Stimulated activated CD4-positive, alpha-beta T cell treated with anti-CD3 and anti-CD28 coated beads, TNF-alpha, amount 100 ng/mL, for 48 hours (primary cell): ENCODE measurements at places on chromosomes 1 and 21.

- no peak for DNase-seq
These were observed 23.1 kb upstream of the TOR3A start for GRCh38 chr1:179058487-179059483.

- DNase-seq, result no peak
These were observed 591.8 kb downstream of the ADGRL2 start for GRCh38 chr1:82392513-82392912.

DNA sequence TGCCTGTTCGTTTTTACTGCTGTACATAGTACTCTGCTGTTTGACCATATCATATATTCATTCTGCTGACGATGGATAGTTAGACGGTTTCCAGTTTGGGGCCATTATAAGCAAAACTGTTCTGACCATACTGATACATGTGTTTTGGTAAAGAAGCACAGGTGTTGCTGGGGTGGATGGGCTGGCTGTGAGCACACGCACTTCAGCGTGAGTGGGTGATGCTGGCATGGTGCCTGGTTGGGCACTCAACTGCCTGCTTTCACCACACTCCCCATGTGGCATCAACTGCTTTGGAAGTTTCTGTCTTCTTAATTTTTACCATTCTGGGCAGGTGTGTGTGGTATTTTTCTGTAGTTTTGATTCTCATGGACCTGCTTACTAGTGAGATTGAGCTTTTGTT is 37.3 kb downstream of the ADARB1 start:
- DNase-seq, result no peak

DNA sequence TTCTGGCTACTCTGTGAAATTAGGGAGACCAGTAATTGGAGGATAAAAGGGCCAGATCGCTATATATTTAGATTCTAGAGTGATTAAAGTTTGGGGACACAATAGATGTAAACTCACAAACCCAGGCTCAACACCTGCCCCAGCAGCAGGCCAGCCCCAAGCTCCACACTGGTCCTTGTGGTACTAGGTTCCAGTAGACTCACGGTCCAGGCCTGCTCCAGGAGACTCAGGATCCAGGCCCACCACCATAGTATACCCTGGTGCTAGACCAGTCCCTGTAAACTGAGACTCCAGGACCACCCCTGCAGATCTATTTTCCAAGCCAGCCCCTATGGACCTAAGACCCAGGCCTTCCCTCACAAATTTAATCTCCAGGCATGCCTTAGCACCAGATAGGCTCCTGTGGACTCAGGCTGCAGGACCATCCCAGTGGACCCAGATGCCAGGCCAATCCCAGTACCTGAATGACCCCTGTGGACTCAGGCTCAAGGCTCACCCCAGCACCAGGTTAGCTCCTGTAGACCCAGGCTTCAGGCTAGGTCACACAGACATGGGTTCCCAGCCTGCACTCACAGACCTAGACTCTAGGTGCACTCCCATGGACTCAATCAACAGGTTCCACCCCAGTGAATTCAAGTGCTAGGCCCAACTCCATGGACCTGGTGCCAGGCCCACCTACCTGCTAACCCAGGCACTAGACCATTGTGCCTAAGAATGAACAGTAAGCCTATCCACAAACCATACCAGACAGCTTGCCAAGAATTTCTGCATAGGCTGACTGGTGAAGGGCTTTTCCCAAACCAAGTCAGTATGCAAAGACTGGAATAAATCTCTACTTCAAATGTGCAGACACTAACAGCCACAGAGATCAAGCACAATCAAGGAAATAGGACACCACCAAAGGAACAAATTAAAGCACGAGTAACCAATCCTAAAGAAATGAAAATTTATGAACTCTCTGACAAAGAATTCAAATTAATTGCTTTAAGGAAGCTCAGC is 13.8 kb upstream of the DENND1B start:
- no peak for DNase-seq

- no peak for DNase-seq
These were observed 16.9 kb downstream of the MTARC1 start for GRCh38 chr1:220803401-220804201.

DNA sequence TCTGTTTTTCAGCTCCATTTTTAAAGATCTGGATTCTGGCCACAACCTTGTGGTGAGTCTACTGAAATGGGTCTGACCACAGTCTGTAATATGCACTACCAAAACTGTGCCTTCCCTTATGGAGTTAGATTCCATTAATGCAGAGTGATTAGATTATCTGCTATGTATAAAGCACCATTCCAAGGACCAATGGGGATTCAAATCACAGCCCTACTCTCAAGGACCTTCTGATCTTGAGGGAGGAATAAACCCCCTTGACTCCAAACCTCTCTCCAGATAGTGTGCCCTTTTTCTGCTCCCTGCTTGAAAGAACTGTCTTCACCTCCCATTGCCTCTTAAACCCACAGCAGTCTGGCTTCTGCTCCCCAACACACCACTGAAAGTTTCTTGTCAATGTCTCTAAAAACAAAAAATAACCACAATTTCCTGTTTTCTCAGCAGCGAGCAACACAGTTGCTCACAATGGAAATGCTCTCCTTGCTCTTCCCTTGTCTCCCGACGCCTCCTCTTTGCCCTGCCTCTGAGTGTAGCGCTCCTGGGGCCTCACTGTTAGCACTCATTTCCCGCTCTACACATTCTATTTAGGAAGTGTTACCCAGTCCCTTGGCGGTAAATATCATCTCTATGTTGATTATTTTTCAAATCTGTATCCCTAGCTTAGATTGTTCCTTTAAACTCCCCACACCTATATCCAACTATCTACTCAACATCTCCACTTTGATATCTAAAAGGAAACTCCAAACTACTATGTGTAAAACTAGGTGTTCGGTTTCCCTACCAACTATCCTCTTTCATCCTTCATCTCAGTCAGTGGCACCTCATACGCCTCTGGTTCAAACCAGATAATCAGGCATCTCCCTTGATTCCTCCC is 13.6 kb downstream of the PCNX2 start:
- no peak for DNase-seq

GRCh38 chr1:112849425-112850033 is 106.5 kb downstream of the SLC16A1 start:
- DNase-seq, result no peak

DNA sequence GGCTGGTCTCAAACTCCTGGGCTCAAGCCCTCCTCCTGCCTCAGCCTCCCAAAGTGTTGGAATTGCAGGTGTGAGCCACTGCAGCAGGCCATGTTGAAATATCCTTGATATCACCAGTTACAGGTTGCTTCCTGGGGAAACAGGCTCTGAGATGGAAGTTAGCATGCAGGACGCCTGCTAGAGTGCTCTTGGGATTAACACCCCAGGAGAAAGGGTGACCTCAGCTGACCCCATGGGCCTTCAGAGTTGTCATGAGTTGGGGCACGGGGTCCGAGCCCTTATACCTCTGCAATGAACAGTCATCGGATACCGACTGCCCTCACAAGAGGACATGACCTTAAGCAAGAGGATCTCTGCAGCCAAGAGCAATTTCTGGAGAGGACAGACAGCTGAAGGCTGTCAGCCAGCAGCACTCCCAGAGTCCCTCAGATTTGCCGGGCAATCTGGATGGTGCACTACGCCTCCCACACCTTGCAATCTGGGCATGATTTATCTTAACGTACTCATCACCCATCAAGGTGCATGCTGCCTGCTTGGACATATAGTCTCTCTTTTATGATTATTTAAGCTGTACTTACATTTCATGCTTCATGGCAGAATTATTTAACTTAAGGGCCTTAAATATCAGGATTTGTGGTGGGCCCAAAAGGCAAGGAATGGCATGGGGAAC is 134.6 kb downstream of the ADSS2 start:
- DNase-seq, result no peak

DNA sequence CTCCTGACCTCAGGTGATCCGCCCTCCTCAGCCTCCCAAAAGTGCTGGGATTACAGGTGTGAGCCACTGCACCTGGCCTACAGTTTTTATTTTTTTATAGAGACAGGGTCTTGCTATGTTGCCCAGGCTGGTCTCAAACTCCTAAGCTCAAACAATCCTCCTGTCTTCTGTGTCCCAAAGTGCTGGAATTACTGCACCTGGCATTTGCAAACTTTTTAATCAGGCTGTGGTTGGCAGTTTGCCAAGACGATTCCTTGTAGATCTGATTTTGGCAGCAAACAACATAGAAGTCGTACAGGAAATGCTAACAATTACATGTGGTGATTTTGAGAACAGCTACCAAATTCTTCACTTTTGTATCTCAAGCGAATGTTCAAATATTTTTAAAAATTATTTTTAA is 10.1 kb downstream of the RBP7 start:
- DNase-seq, result no peak

GRCh38 chr1:203671047-203671446 is 44.4 kb downstream of the ATP2B4 start:
- no peak for DNase-seq

GRCh38 chr1:43405876-43406234 is 16.2 kb downstream of the SZT2 start:
- no peak for DNase-seq

DNA sequence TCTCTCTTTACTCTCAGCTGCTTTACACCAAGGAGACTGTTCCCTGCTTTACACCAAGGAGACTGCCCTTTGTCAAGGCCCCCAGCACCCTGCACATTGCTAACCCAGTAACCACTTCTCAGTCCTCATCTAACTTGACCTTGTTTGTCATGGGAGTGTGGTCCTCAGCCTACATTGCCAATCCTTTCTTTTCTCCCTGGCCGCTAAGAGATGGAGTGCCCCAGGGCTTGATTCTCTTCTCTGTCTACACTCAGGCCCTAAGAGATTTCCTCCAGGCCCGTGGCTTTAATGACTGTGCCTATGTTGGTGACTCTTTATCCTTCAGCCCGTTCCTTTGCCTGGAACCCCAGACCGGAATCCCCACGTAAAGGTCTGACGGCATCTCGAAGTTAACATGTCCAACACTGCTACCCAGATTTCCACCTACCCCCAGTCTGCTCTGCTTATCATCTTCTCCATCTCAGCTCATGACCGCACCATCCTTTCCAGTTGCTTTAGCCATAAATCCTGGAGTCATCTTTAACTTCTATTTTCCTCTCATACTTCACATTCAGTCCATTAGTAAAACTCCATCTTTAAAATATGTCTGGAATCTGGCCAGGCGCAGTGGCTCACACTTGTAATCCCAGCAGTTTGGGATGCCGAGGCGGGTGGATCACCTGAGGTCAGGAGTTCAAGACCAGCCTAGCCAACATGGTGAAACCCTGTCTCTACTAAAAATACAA is 9.5 kb upstream of the SEMA4A start:
- no peak for DNase-seq

DNA sequence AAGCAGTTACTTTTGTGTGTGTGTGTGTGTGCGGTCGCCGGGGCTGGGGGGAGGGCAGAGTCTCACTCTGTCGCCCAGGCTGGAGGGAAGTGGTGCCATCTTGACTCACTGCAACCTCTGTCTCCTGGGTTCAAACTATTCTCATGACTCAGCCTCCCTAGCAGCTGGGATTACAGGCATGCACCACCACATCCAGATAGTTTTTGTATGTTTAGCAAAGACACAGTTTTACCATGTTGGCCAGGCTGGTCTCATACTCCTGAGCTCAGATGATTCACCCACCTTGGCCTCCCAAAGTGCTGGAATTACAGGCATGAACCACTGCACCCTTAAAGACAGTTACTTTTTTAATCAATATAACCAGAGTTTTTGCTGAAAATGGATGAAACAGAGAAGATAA is 207.0 kb downstream of the PTPRC start:
- no peak for DNase-seq

DNA sequence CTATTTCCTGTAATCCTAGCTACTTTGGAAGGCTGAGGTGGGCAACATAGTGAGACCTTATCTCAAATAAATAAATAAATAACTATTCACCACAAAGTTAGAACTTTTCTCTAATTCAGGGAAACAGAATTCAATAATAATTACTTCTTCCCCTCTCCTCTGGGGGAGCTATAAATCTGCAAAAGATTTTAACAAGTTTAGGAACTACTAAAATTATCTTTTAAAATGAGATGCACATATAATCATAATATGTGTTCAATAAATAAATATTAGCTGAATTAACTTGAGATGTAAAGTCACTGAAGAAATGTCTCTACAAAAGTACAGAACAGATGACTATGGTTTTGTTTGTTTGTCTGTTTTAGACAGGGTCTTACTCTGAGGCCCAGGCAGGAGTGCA is 14.1 kb downstream of the WDR47 start:
- no peak for DNase-seq

DNA sequence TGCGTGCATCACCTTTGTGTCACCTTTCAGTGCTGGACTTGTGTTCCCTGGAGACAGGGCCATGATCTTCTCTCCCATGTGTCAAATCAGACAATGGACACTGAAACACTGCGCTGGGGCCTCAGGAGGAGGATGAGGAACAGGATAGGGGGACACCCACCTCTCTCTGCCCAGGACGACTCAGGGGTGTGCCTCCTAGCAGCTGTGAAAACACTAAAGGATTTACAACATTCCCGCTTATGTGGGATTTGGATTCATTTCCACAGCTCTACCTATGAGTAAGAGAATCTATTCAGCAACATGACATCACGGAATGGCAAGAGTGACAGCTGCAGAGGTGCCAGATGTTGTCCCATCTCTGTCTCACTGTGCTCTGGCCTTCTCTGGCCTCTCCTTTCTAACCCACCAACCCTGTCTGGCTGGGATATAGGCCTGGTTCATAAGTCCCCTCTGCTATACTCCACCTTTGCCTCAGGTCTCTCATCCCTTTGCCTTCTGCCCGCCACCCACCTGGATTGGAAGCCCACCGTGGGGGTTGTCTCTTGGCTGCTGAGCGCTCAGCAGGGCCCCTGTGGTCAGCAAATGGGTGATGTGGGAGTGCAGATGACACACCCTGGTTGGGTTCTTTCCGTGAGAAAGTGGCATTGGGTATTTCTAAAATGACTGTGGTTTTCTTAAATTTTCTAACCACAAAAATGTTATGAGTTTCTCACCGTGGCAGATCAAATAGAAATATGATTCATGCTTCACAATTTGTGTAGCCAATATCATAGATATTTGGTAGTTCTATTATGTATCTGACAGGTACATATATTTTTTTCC is 47.1 kb upstream of the TLR5 start:
- DNase-seq, result peak; percentile 41
